ENCODE measurements at places on chromosomes 11 and 22.
A peak's percentile ranks its signal among the peaks of the same experiment; 100 is the strongest.

- DNase-seq = peak; percentile 79
Observed at GRCh38 chr11:117438371-117439000, 110.8 kb downstream of the CEP164 start.

DNA sequence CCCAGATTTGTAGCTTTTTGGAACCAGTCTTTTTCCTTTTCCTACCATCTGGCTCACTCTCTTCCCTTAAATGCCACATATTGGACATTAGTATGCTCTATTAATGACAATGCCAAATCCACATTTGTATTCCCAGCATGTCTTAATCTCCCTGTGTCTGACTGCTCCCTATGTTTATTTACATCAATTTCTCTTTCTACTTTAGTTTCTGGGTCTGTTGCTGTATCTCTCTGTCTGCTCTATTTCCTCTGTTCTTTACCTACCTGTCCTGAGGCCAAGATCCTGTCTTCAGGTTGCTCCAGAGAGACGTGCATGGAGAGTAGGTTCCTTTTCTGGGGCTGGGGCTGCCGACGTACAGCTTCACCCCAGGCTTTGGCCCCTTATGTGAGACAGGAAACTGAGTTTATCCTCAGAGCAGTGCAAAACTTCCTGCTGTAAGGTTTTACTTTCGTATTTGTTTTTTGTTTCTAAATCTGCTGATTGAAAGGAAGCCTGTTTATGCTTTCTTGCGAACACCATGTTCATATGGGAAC lies 25.6 kb downstream of the OR2AG2 start:
- no peak for DNase-seq

DNA sequence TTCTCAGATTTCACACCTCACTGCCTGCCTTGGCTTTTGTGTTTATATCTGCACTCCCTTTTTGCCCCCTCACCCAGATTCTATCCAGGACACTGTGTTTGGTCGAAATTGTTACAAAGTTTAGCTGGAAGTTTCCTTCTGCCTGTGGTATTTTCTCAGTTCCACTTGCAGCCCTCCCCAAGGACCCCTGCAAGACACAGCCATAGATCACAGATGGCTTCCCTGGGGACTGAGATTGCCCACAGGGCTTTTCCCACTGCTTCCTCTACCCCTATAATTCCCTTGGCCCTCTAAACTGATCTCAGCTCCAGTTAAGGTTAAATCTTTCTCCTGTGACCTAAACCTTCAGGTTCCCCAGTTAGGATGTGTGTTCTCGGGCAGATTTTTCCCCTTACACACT lies 146.1 kb upstream of the C11orf87 start:
- no peak for DNase-seq

- DNase-seq = no peak
Observed at GRCh38 chr22:45867118-45867905, 109.7 kb downstream of the WNT7B start.

- peak; percentile 44 for DNase-seq
Observed at GRCh38 chr11:46272816-46273427, 4.5 kb upstream of the CREB3L1 start.

DNA sequence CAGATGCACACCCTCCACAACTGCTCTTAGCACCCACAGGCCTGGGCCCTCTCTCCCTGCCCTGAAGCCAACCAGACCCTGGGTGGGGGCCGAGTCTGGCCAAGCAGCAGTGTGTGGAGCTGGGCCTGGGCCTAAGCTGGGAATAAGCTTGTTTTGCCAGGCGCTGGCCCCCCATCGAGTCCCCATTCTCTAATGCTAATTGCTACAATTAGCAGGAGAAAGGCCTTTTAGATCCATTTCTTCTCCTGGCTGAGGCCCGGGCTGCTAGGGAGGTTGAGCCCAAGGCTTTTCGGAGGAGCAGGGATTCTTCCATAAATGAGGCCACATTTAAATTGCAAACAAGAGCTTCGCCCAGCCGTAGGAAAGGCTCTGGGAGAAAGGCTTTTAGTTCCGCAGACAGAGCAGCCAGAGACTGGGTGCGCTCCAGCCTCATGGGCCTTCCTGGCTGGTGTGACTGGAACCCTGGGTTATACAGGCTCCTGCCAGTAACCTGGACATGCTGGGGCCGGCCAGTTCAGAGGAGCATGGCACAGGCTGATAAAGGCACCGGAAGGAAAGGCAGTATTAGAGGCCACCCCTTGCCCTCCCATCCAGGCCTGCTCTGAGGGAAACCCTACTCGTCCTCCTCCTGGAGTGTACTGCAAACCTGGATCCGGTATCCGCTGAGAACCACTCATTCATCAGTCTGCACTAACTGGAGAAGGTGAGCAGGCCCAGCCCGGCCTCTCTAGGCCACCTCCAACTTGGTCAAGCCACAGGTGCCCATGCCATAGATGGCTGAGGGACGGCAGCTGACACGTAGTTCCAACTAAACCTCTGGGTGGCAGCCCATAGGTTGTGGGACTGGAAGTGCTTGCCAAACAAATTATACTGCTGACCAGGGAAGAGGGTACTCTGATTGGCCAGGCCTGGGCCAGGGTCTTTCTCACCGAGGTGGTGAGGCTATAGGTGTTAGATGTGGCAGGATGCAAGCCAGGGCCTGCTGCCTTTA lies 6.2 kb downstream of the KCNQ1OT1 start:
- no peak for DNase-seq

- DNase-seq = no peak
Observed at GRCh38 chr11:75509020-75509720, 16.6 kb downstream of the GDPD5 start.

- no peak for DNase-seq
Observed at GRCh38 chr22:35384975-35385588, 4.2 kb downstream of the HMOX1 start.

GRCh38 chr11:65427691-65428577 lies 5.3 kb downstream of the NEAT1 start:
- peak; percentile 82 for DNase-seq

DNA sequence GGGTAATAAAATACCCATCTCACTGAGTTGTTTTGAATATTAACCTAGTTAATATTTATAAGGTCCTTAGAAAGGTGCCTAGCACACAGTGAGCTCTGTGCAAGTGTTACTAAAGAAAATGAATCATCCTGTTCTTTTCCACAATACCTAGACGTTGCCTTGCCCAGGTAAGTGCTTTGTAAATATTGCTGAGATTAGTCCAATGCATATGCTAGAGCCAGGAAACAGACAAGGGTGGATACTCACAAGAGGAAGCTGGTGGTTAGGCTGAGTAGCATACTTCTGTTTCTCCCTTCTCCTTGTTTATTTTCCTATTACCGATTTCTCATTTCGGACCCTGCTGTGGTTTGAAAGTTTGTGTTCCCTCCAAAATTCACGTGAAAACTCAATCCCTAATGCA lies 58.1 kb upstream of the BARX2 start:
- DNase-seq = peak; percentile 21

- DNase-seq = no peak
Observed at GRCh38 chr11:129418039-129418438, 42.4 kb downstream of the BARX2 start.

GRCh38 chr22:39617342-39617741 lies 46.8 kb downstream of the CACNA1I start:
- DNase-seq = no peak

- DNase-seq = no peak
Observed at GRCh38 chr11:111542606-111543275, 2.2 kb downstream of the LAYN start.

- DNase-seq = no peak
Observed at GRCh38 chr11:32849761-32850160, 20.0 kb downstream of the PRRG4 start.

- DNase-seq = peak; percentile 78
Observed at GRCh38 chr22:22111267-22111751, 128.7 kb upstream of the TOP3B start.

- DNase-seq = peak; percentile 74
Observed at GRCh38 chr11:35235936-35236666, 97.1 kb downstream of the CD44 start.

GRCh38 chr11:89447845-89448244 lies 43.3 kb downstream of the NOX4 start:
- no peak for DNase-seq

GRCh38 chr22:19241593-19241906 lies 50.0 kb downstream of the CLTCL1 start:
- DNase-seq = no peak

- no peak for DNase-seq
Observed at GRCh38 chr11:116939499-116939898, 102.1 kb upstream of the APOA1 start.

GRCh38 chr11:113332023-113332422 lies 17.6 kb downstream of the TTC12 start:
- DNase-seq = no peak

DNA sequence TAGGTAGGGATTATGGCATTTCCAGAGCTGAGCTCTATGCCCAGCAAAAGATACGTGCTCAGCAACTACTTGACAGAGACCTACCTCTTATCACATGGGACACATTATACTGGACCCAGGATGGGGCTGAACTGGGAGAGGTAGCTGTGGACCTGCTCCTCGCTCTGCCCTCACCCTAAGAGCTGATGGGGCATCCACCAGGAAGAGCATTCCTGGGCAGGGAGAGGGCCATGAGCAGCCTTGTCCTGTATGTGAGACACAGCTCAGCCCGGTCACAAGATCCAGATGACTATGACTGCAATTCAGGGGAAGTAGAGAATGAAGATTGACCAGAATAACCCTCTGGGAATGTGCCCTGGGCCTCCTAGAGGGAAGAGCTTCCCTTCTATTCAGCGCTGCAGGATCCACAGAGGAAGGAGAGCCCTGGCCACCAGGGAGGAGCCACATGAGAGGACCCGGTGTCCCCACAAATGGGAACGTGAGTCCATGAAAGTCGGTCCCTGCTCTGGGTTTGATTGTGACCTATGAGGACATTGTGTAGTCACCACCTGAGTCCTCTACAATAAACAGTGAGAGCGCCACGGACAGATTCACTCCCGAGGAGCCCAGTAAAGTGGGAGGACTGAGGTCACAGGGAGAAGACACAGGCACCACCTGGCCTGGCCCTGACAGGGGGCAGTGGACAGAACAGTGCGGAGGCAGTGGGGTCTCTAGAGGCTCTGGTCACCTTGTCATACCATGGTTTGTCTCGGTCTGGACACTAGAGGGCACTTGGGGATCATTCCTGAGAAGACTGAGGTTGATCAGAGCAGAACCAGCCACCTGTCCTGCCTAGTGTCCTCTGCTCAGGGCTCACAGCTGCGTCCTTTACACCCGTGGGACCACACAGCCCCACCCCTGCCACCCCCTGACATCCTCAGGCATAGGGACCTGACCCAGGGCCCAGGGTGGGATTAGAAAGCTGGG lies 99.5 kb downstream of the ZNF280B start:
- DNase-seq = peak; percentile 39

DNA sequence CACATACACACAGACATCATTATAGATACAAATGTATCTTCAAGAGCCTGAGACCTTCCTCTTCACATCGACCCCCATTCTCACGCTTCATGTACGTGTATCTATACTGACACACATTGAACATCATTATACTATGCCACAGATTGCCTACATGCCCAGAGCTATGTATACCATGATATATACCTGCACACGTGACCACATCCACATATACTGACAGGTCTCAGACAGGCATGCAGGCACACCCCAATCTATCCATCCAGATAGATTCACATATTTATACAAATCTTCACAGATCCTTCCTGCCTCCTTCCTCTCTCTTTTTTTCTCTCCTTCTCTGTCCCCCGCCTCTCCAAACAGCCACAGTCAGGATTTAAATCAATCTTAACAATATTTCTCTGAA lies 140.1 kb downstream of the CEP164 start:
- DNase-seq = no peak

DNA sequence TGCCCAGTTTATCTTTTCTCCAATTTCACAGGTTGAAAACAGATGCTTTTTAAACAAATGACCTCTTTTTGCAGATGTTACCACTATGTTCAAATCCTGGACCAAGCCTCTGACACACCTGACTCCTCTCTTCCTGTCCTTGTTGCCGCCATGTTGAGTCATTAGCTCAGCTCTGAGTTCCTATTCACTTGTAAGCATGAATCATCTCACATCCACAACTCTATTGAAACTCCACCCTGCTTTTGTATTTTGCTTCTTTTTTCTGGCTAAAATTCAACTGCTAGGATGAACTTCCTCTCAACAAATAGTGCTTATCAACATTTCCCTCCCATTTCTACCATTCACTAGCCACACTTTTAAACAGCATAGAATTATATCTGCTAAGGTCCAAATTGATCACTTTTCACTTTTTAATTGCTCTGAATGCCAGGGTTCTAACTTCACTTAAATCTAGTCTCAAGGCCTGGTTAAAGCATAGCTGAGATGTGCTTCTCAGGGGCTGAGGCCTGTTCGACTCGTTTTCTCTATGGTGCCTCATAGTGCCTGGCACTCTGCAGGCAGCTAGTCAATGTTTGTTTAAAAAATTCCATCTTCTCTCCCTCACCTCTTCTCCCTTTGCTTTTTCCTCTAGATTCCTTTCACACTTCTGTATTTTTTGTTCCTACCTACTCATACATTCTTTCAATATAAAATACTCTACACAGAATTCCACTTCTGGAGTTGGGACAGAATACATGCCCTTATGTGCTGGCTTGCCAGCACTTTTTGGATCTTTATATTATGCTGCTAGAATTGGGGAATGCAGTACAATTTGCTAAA lies 3.9 kb downstream of the JOSD1 start:
- peak; percentile 83 for DNase-seq

DNA sequence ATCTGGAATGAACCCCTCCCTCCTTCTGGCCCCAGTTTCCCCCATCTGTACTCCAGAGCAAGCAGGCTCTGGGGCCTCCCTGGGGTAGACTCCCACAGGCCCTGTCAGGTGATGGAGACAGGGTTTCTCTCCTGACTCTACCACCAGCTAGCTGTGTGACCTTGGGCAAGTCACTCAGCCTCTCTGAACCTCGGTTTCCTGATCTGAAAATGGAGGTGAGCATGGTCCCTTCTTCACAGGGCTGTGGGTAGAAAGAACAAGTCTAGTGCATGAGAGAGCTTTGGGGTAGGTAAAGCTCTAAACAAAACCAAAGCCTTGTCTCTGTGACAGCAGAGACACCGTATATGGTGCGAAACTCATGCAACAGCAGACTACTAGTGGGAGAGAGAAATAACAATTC lies 5.6 kb downstream of the CD5 start:
- DNase-seq = no peak

Measured in MCF 10A (cell line).